ENCODE measurements at places on chromosomes 3 and 15. TPM values are rescaled to one million over a fixed set of nuclear protein-coding genes. Genes with fewer than 3 reads are reported as not detected.

GRCh38 chr3:39664931-39665330 is 144.5 kb upstream of the MYRIP start:
- no peak for DNase-seq

- DNase-seq, result no peak
Observed at GRCh38 chr3:96101006-96101560, 713.3 kb upstream of the EPHA6 start.

- DNase-seq, result no peak
Observed at GRCh38 chr3:151016478-151016795, 43.9 kb upstream of the CLRN1 start.

The SPINT1 gene
- 138 TPM for total RNA-seq

The GRK7 gene
- total RNA-seq, result not detected

Measured in ureter (tissue), 1 donor.